NCI-H1436 treated with DMSO at 0.1 percent for 48 hours (cell line): ENCODE measurements at places on chromosomes 16 and 17.

GRCh38 chr17:14672830-14673229 is 371.9 kb downstream of the HS3ST3B1 start:
- no peak for DNase-seq

DNA sequence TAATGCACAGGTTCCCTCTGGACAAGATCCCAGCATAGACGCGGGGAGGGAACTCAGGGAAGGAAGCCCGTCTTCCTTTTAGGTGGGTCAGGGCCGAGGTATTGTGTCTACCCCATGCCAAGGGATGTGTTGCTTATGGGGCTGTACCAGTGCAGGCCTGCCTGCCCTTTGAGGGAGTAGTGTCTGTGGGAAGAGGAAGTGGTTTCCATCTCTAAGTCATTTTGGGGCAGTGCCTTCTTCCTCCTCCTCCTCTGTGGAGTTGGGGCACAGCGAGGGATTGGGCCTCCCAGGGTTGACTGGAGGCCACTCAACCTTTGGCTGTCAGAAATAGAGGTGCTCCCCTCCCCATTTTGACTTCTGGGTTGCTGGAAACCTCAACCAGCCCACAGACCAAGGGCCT is 26.5 kb downstream of the GJD3 start:
- no peak for DNase-seq

DNA sequence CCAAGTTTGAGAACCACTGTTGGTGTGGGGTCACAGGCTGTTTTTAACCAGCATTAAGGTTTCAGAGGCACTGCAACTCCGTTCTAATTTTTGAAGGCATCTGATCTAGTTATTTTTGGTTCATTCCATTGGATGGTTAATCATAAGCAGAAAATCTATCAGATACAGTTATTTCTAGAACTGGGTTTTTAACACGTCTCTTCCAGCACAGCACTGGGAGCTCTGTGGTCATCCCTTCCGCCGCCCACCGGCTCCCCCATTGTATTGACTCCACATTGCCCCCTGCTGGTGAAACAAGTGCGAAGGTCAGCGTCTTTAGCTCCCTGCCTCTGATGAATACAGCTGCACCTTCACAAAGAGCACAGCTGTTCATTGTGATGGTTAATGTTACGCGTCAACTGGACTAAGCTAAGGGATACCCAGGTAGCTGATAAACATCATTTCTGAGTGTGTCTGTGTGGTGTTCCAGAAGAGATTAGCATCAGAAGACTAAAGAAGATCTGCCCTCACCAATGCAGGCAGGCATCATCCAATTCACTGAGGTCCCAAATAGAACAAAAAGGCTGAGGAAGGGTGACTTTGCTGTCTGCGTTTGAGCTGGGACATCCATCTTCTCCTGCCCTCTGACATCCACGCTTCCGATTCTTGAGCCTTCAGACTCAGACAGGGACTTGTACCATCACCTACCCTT is 8.5 kb downstream of the CCL18 start:
- DNase-seq = no peak

- DNase-seq = no peak
These were observed 2.3 kb downstream of the SLFN5 start for GRCh38 chr17:35245196-35245486.

- no peak for DNase-seq
These were observed 9.0 kb upstream of the GGA2 start for GRCh38 chr16:23519282-23519681.

DNA sequence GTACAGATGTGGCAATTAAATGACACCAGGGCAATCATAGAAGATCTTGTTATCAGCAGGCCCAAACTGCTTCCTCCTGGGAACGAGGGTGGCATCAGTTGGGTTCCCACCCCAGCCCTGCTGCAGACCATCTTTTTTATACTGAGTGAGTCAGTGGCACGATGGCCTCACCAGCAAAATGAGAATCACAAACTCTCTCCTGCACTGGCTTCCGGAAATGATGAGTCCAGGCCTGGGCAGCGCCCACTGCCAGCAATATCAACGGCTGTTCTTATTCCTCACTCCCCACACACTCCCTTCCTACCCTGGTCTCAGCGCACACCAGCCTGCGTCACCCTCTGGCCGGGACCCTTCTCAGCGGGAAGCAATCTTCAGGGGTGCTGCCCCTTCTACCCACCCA is 340.3 kb downstream of the FOXL1 start:
- no peak for DNase-seq

DNA sequence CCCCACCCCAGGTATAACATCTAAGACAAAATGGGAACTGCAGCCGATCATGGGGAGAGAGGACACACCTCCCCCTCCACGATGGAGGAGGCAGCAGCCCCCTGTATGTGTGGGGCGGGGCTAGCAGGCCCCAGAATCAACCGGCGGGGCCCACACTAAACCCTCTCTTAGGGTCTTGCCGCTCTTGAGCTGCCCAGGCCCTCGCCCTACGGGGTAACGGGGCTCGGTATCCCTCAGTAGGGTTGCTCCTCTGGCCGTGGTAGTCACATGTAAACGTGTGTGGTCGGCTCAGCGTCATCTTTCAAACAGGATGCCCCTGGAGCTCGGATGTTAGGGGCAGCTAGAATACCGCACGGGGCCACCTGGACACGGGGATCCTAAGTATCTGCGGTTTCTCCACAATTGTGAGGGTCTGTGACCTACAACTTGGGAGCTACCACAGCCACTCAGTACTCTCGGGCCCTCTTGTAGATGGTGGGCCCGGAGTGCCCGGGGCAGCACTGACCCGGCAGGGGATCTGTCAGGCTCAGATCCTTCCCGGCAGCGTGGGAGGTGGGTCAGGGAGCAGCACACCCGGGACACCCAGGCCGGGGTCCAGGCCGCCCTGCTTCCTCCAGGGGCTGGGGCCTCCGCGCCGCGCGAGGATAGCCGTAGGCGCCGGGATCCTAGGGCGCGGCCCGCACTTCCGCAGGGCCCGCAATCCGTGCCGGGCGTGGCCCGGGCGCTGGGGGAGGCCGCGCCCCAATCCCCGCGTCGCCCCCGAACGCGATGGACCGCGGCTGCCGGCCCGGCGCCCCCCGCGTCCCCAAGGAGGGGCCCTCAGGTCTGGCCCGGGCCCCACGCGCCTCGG is 781 bp downstream of the ARHGDIA start:
- no peak for DNase-seq

DNA sequence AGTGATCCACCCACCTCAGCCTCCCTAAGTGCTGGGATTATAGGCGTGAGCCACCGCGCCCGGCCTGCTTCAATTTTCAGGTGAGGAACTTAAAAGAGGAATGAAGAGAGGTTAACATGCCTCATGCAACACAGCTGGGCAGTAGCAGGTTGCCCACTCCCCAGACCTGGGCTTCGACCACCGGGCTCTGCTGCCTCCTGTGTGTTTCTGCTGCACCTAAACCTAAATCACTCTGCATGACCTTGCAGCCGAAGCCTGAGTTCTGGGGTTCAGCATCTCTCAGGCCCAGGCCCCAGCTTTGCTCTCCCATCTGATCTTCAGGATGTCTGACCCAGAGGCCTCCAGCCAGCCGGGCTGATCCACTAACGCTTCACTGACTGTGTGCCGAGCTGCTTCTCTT is 112.6 kb downstream of the OR1D5 start:
- no peak for DNase-seq

DNA sequence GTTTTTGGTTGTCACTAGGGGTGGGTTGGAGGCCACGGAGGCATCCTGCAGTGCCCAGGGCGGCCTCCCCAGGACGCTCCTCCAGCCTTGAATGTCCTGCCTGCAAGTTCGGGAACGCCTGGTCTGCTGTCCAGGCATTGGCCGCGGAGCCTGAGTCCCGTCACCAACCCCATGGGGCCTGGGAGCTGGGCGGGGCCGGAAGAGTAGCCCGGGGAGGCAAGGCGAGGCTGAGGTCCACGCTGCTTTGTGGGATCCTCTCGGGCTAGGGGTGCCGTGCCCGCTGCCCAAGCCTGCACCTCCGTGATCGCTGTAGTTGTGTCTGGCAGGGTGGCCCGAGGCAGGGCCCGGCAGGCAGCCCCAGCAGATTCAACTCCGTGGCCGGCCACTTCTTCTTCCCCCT is 12.8 kb downstream of the TELO2 start:
- DNase-seq = no peak

DNA sequence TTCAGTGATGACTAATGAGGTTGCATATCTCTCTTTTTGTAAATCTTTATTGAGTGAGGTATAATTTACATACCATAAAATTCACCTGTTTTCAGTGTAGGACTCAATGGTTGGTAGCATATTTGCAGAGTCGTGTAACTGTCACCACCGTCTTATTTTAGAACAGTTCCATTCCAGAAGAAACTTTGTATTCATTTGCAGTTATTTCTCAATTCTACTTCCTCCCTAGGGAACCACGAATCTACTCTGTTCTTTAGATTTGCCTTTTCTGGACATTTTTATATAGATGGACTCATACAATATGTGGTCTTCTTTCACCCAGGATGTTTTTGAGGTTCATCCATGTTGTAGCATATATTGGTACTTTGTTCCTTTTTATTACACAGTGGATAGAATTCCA is 3.7 kb downstream of the FTO start:
- no peak for DNase-seq

- no peak for DNase-seq
These were observed 1314.9 kb downstream of the CDH11 start for GRCh38 chr16:63806794-63807506.

GRCh38 chr17:45785480-45786193 is 1.5 kb downstream of the CRHR1 start:
- no peak for DNase-seq

GRCh38 chr17:50029185-50029584 is 26.7 kb upstream of the ITGA3 start:
- no peak for DNase-seq

DNA sequence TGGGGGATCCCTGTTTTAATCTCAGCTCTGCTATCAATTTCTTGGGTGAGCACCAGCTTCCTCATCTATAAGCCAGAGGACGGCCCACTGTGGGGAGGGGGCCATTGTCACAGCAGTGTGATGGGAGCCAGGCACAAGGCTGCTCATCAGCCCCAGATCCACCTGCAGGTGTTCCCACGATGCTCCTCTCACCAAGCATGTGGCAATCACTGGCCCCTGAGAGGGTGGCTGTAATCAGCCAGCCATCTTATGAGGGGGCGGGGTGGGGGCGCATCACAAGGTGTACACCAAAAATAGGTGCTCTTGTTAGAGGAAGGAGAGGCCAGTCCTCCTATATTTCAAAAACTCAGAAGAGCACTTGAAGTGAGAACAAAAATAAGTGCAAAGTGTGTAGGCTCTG is 31.2 kb downstream of the HNF1B start:
- DNase-seq = no peak

DNA sequence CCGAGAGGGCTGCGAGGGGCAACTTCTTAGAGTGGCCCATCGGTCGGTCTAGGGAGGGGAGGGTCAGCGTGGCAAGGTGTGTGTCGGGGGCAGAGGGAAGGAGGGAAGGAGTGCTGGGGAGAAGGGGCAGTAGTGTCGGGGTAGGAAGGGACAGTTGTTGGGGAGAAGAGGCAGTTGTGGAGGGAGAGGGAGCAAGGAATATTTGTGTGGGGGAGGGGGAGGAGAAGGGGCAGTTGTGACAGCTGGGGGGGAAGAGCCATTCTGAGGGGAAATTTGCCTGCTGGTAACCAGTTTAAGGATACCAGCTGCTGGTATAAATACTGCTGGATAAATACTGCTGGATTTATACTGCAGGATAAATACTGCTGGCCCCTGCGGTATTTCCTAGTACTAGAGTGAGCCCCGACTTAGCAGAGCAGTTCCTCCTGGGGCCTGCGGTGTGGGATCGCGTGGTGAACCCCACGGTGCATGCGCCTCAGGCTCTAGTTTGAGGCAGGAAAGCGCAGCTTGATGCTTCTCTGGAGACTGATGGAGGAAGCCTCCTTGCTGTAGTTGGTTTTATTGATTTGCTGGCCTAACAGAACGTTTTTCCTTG is 309 bp downstream of the DNAH2 start:
- DNase-seq = no peak

DNA sequence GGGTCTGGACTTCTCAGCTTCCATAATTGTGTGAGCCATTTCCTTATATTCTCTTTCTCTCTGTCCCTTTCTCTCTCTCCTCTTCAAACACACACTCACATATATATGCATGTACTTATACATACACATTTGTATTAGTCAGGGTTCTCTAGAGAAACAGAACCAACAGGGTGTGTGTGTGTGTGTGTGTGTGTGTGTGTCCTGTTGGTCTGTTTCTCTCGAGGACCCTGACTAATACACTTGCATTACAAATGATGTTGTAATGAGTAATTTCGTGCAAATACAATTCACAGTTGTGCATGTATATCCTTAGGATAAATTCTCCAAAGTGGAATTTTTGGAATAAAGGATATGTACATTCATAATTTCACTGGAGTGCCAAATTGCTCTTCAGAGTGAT is 115.3 kb downstream of the NPIPB5 start:
- DNase-seq = no peak

- DNase-seq = no peak
These were observed 23.2 kb upstream of the NTN1 start for GRCh38 chr17:8997994-8998628.

GRCh38 chr16:13923703-13924298 is 3.8 kb downstream of the ERCC4 start:
- no peak for DNase-seq

DNA sequence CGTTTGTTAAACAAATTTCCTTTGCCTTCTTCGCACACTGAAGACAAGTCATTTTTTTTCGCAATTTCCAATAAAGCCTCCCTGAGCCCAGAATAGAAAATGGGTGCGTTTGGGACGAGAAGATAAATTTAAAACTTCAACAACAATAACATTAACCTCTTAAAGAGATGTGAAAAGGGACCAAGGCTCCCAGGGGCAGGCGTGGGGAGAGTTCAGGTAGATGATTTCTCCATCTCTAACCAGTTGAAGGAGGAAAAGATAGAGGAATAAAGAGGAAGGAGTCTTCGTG is 1.3 kb upstream of the HOXB4 start:
- DNase-seq = no peak

GRCh38 chr17:73744411-73744810 is 100.2 kb upstream of the SDK2 start:
- DNase-seq = no peak

- DNase-seq = no peak
These were observed 244.2 kb upstream of the CDH11 start for GRCh38 chr16:65365732-65366715.

- DNase-seq = no peak
These were observed 111.1 kb downstream of the AIPL1 start for GRCh38 chr17:6323626-6324356.

DNA sequence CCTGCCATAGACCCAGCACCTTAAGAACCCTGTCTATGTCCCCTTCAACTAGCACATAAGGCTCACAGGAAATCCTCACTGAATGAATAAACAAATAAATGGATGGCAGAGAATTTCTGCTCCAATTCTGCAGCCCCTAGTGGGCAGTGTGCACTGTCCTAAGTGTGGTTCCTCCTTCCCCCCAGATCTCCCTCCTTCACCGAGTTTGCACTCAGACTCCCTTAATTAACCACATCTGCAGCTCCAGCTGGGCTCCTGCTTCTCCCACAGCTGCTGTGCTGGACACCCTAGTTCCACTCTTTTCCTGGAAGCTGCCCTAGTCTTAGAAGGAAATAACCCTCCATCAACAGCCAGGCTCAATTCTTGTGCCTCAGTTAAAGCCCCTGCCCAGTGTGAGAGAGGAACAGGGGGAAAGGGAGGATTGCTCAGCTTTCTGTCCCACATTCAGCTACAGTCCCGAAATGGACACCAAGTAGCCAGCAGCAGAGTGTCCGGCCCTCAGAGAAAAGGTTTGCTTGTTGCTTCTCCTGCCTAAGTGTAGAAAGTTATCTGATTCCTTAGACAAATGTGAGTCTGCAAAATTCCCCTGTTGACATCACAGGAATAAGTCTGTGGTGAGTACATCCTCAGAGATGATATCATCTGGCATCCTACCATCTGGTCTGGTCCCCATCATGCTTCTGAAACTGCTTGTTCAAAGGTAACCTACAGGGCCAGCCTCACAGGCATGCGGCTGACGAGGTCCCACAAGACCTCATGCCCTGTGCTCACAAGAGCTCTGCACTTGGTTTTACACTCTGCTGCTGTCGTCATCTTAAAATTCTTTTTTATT is 12.3 kb downstream of the LRRC3C start:
- peak; percentile 13 for DNase-seq
